ENCODE measurements at places on chromosomes 3 and 15.

DNA sequence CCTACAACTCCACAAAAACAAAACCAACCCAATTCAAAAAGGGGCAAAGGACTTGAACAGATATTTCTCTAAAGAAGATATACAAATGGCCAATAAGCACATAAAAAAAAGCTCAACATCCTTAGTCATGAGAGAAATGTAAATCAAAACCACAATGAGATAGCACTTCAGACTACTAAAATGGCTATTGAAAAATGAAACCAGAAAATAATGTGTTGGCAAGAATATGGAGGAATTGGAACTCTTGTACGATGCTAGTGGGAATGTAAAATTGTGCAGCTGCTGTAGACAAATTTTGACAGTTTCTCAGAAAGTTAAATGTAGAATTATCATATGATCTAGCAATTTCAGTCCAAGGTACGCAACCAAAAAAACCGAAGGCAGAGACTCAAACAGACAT is 29.0 kb downstream of the KY start:
- DNase-seq, result no peak

- no peak for DNase-seq
Measured at GRCh38 chr3:155111971-155112370, 31.9 kb downstream of the MME start.

- DNase-seq, result no peak
Measured at GRCh38 chr15:34360298-34360697, 6.7 kb downstream of the LPCAT4 start.

DNA sequence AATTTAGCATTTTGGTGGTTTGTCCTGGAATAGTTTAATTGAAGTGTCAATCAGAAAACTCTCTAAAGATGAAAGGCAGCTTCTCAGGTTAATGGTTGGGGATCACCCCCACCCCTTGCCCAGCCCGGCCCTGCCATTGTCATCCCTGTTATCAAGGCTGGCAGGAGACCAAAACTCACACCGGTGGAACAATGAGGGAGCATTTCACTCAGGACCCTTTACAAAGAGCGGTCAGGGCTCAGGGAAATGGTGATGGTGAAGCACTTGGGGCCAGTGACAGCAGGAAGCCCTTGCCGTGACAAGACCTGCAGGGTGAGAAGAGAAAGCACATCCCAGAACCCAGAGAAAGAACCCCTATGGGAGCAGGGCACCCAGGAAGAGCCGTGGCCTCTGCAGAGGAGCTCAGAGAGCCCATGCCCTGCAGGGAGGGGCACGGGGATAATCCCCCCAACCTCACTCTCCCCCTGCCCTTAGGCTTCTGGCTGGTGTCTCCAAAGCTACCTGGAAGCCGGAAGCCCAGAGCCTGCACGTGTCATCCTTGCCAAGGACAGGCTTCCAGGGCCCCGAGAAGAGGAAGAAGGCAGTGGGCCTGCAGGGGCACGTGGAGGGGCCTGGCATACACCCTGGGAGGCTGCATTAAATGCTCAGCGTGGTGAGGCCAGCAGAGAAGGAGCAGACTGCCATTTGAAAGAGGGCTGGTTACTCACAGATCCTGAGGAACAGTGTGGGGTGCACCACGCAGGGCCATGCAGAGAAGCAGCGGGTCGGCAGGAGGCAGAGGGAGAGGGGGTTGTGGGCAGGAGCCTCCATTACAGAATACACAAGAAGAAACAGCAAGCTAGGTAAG is 80.6 kb upstream of the PRR20G start:
- no peak for DNase-seq

- no peak for DNase-seq
Measured at GRCh38 chr3:197810901-197811300, 19.8 kb downstream of the LRCH3 start.

- peak; percentile 52 for DNase-seq
Measured at GRCh38 chr15:71443538-71443937, 328.3 kb downstream of the THSD4 start.

GRCh38 chr3:172713316-172713715 is 2.4 kb upstream of the NCEH1 start:
- no peak for DNase-seq

DNA sequence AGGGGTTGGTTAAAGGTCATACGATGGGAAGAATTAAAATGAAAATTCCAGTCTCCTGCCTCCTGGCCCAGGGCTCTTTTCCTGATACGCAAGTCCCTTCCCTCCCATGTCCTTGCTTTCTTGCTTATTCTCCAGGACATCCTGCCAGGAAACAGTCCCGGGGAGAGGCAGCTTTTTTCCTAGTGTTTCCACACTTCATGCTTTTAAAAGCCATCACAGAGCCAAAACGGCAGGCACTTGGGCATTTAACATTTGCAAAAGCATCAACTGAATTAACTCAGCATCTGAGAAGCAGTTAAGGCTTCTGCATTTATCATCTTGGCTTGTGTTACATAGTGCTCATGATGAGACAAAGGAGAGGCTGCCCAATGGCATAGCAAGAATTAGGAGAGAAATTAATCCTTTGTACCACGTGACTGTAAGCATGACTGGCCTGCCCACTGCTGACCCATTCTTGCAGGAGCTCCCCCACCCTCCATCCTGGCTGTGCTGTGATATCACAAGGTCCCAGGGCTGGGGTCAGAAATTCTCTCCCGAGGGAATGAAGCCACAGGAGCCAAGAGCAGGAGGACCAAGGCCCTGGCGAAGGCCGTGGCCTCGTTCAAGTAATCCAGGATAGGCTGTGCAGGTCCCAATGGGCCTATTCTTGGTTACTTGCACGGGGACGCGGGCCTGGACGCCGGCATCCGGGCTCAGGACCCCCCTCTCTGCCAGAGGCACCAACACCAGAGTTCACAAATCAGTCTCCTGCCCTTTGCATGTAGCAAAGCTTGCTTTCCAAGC is 21.6 kb upstream of the VILL start:
- DNase-seq, result no peak

DNA sequence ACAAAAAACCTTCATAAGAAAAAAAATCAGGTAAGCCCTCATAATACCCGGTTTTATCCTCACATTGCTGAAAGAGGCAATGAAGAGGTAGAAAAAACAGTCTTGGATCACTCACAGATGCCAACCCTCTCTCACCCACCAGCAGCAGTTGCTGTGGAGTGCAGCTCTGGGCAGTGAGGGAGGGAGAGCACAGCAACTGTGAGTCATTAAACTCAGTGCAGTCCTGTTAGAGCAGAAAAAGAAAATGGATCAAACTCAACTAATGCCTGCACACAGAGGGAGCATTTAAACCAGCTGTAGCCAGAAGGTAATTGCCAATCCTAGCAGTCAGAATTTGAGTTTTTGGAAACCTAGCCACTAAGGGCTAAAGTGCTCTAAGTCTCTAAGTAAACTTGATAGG is 1050.6 kb upstream of the ALCAM start:
- no peak for DNase-seq

Measured in stimulated activated naive CD8-positive, alpha-beta T cell treated with anti-CD3 and anti-CD28 coated beads, Interleukin-15, Interleukin-2, amounts not matched to agents 100 U/mL and 50 U/mL, for 24 hours (primary cell).